Cardiac muscle cell (in vitro differentiated cells and primary cell): ENCODE measurements at places on chromosomes 2 and 18. TPM values are rescaled to one million over a fixed set of nuclear protein-coding genes. Genes with fewer than 3 reads are reported as not detected.

DAW1 gene
- total RNA-seq: 0.46 and 0.57 TPM in 2 replicates

SCG2 gene
- total RNA-seq: 0.07 TPM in 1 of 2 replicates, not detected in the other

RPRM gene
- 0.07 TPM in 1 of 2 replicates, not detected in the other for total RNA-seq

RGPD3 gene
- 0.25 and 0.45 TPM in 2 replicates for total RNA-seq

GRCh38 chr2:11004199-11004598 is 92.5 kb downstream of the KCNF1 start:
- H3K27me3 ChIP-seq: no peaks in the 10 kb centered on the region
- no peak overlapping the region for H3K4me3 ChIP-seq
- no peaks in the 10 kb centered on the region for H3K4me1 ChIP-seq
- no peak overlapping the region for H3K27ac ChIP-seq
- no peak for DNase-seq

GRCh38 chr2:238693337-238694093 is 154.4 kb upstream of the TWIST2 start:
- no peaks in the 10 kb centered on the region for H3K36me3 ChIP-seq
- no peak for DNase-seq
- no peaks in the 10 kb centered on the region for H3K4me1 ChIP-seq
- no peak overlapping the region for H3K27ac ChIP-seq

DNA sequence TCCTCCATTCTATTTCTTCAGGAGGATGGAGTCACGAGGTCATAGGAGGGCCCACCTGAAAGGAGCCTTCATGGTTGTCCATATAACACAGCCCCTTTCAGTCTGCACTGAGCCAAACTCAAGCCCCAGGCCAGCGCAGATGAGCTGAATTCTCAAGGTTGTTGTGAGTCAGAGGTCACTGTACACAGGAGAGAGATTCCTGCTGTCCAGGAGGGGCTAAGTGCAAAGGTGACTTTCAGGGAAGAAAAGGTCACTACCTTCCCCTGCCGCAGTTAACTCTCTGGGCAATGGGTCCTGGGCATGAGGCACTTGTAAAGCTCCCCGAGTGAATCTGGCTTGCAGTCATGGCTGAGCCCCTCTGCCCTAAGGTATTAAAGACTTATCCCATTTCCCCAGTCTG is 150.7 kb downstream of the CTIF start:
- no peaks in the 10 kb centered on the region for H3K4me1 ChIP-seq
- H3K4me3 ChIP-seq: no peak overlapping the region
- no peaks in the 10 kb centered on the region for H3K36me3 ChIP-seq
- no peaks in the 10 kb centered on the region for H3K27me3 ChIP-seq
- no peak for DNase-seq

- no peaks in the 10 kb centered on the region for H3K4me1 ChIP-seq
- H3K36me3 ChIP-seq: no peaks in the 10 kb centered on the region
- H3K27me3 ChIP-seq: no peaks in the 10 kb centered on the region
- H3K4me3 ChIP-seq: no peak overlapping the region
Observed at GRCh38 chr2:6392966-6393365, 472.7 kb downstream of the CMPK2 start.
